Globus pallidus (tissue), 1 donor: ENCODE measurements at places on chromosomes 1 and 21.

DNA sequence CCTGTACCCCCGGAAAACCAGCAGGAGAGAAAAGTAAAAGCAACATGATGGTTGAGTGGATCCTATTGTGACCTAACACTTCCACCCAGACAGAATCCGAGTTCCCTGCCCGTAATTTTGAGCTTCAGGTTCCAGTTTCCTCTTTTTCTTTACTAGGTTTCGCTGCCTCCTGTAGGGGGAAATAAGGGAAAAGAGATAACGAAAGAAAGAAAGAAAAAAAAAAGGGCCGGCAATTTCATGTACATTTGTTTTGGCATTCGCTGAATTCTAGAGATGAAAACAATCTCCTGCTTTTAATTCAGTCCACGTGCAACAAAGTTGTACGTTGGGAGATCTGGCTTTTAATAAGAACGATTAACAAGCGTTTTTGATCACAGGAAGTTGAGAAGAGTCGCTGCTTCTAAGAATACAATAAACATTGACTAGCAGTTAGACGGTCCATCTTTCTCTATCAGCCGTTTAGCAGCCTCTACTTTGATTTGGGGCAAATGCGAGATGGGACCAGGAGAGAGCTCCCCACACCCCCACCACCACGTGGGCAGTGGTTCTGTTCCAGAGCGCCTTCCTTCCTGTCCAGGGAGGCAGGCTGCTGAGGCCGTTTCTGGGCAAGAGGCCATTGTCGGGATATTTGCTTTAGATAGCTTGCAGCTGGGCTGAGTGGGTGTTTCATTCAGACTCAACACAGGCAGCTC lies 155.9 kb upstream of the RUNX1 start:
- DNase-seq, result peak; percentile 60

- no peak for DNase-seq
These were observed 69.5 kb upstream of the CLDN14 start for GRCh38 chr21:36549470-36549869.

GRCh38 chr1:188406636-188407035 lies 1577.9 kb downstream of the PLA2G4A start:
- no peak for DNase-seq

DNA sequence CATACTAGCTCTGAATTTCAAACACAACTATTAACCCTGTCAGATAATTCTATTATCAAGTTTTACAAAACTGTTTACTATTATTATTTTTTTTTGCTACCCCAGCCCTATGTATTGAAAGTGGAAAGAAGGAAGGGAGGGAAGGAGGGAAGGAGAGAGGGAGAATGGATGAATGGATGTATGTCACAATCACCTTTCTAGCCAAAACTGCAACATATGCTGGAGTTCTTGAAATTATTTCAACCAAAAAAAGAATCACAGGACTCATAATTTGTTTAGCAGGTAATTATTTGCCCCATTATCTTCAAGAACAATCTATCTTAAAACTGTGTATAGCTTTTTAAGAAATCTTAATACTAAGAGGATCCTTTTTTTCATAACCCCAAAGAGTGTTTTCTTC lies 5.4 kb downstream of the NRIP1 start:
- no peak for DNase-seq

DNA sequence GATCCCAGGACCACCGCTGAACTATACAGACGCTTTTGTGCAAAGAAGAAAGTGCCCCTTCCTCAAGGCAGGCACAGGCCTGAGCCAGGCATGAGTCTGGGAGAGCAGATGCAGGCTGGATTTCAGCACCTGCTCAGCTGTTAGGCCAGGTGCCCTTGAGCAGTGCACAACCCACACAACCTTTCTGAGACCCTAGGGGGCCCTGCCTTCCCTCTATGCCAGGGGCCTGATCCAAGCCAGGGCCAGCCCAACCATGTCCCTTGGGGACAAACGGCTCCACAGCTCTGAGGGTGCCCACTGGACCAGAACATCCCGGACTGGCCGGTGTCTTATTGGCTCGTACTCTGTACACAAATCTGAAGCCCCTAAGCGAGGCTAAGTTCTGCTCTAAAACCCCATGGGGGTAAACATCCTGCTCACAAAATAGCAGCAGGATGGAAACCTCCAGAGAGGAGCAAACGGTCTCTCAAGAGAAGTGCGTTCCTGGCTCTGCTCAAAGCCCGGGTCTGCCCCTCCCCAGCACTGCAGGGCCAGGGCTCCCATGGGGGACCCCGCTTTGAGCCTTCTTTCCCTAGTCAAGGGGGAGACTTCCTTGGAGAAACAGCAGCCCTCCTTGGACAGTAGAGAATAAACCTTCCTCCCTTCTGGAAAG lies 275.1 kb downstream of the NPHP4 start:
- no peak for DNase-seq
